ENCODE measurements at places on chromosomes 6 and 20.

DNA sequence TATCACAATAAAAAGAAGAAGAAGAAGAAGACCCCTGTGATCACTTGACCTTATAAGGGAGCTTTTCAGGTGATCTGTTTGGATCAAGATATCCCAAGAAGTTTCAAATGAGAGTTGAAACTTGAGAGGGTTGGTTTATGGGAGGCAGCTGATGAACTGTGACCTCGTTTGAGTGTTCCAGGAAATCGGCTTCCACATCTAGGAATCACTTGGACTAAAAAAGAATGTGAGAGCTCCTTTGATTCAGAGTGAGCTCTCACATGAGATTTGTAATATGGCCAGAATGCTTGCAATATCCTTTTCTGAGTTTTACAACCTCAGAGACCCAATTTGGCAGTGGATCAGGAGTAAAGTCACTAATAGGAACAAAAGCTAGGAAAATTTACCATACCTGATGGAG is 228.1 kb downstream of the ATXN1 start:
- no peak for DNase-seq

GRCh38 chr6:113723182-113723581 is 134.0 kb upstream of the MARCKS start:
- no peak for DNase-seq

DNA sequence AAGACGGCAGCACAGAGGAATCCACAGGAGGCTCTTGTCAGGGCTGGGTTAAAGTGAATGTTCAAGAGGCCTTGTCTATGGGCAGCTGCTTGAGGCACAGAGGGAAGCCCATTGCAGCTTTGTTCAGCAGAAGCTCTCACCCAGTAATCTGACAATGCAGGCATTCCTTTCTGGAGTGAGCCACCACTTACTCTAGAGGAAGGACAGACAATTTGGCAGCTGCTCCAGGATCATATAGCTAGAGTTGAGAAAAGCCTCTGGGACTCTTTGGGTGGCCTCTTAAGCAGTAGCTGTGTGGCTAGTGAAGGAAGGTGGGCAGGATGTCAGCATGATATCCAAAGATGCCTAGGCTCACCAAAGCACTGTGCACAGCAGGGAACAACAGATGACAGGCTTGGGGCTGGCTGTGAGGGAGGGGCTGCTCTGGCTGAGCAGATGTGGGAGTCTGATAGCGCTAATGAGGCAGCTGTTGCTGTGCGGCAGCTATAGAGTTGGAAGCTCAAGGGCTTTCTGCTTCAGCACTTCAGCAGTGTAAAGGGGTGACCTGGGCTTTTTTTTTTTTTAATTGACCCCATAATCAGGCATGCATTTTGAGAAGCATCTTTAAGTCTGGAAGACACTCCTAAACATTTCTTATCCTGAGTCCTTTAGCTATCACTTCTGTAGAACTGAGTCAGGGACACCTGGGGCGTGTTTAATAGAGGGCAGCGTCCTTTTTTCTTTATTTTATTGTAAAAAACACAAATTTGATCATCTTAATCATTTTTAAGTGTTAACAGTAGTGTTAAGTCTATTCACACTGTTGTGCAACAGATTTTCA is 27.2 kb downstream of the CMTR1 start:
- DNase-seq, result no peak

- no peak for DNase-seq
These were observed 18.2 kb upstream of the FRMD1 start for GRCh38 chr6:168097221-168097620.

- DNase-seq, result no peak
These were observed 4.0 kb downstream of the CD40 start for GRCh38 chr20:46122071-46122470.

GRCh38 chr20:31827059-31827458 is 7.9 kb downstream of the MYLK2 start:
- DNase-seq, result no peak

- DNase-seq, result no peak
These were observed 178.0 kb downstream of the BMP7 start for GRCh38 chr20:57088436-57088835.

DNA sequence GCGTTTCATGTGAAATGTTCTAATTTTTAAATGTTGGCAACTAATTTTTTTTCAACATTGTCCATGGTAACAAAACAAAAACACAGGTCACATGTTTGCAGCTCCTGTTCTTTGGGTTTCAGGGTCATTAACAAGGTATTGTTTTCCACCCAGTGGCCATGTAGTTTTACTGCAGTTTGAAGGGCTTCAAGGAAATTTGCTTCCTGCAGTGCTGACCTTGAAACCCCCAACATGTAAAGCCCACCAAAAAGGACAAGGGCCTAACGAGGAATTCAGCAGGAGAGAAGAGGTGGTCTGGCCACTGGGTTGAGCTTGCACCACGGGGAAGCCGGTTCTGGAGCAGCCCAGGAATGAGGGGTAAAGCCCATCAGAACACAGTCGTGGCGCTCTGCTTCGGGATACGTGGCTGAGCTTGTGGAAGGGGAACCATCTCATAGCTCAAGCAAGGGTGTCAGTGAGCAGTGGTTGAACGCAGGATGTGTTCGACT is 13.9 kb upstream of the KLHL31 start:
- DNase-seq, result no peak

DNA sequence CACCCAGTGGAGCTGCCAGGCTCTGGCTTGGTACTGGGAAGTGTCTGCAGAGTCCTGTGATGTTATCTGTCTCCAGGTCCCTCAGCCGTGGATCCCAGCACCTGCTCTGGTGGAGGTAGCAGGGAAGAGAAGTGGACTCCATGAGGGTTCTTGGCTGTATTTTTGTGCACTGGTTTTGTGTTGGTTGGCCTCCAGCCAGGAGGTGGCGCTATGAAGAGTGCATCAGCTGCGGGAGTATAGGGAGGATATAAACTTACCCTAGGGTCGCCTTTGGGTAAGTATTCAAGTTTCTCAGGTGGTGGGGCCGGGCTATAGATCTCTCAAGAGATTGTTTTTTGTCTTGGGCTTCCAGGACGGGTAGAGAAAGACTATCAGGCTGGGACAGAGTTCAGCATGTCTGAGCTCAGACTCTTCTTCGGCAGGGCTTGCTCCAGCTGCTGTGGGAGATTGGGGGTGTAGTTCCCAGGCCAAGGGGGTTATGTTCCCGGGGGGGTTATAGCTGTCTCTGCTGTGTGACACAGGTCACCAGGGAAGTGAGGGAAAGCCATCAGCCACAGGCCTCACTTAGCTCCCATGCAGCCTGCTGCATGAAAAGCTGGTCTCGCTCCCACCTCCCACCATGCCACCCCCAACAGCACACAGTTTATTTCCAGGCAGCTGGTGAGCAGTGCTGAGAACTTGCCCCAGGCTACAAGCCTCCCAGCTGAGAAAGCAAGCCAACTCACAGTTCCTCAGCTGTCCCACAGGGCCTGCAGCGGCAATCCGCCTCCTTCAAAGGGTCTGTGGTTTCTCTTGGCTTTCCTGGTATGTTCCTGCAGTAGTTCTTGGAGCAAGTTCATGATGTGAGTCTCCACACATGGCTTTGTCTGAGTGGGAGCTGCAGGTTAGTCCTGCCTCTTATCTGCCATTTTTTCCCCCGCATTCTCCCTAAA is 115.7 kb downstream of the AIG1 start:
- no peak for DNase-seq

Measured in stimulated activated CD8-positive, alpha-beta memory T cell treated with anti-CD3 and anti-CD28 coated beads, Interleukin-4, amount 100 ng/mL, for 1 hour (primary cell).